Esophagus squamous epithelium (tissue), 5 donors: ENCODE measurements at places on chromosomes 11 and 22. TPM values are rescaled to one million over a fixed set of nuclear protein-coding genes. Genes with fewer than 3 reads are reported as not detected.

Gene TRIM48
- not detected for total RNA-seq

Gene RAB38
- total RNA-seq, result 23.4 TPM

Gene MMP27
- not detected for total RNA-seq

Gene GRAP2
- total RNA-seq, result 1.2 TPM

Gene SMTN
- 49.3 TPM for total RNA-seq

Gene NUDT22
- total RNA-seq, result 44.0 TPM

Gene AGBL2
- 0.76 TPM for total RNA-seq

Gene TREH
- total RNA-seq, result 0.09 TPM

Gene TPBGL
- total RNA-seq, result not detected

Gene CNIH2
- 0.70 TPM for total RNA-seq

Gene APOA1
- not detected for total RNA-seq

Gene ADM2
- total RNA-seq, result under 0.01 TPM

Gene CEP57
- 22.7 TPM for total RNA-seq

Gene MOGAT2
- not detected for total RNA-seq

Gene SMTNL1
- not detected for total RNA-seq

Gene RAC2
- total RNA-seq, result 27.1 TPM

Gene WNT7B
- total RNA-seq, result 16.4 TPM

Gene KCTD17
- total RNA-seq, result 10.7 TPM

Gene MYEOV
- total RNA-seq, result 24.6 TPM
